Kasumi-1 (cell line): ENCODE measurements at places on chromosomes 13 and 19.

DNA sequence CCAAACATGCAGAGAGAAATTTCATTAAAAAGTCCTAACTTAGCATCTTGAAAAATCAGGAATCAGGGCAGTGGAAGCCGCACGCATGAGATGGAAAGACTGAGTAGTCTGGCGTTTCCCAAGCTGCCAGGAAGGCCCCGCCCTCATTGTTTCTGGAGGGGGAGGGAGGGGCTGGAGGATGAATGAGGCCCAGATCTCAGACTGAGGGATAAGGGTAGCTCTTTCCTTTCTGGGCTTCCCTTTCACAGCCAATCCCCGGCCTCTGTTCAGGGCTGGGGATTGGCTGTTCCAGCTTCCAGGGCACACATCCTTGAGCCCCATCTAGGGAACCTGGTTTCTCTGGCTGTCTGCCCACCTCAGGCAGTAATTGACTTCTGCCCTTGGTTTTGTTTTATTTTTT is 7.3 kb downstream of the C19orf53 start:
- no peak for DNase-seq

- DNase-seq: peak; percentile 55
Observed at GRCh38 chr13:36858290-36858689, 39.3 kb downstream of the RFXAP start.

DNA sequence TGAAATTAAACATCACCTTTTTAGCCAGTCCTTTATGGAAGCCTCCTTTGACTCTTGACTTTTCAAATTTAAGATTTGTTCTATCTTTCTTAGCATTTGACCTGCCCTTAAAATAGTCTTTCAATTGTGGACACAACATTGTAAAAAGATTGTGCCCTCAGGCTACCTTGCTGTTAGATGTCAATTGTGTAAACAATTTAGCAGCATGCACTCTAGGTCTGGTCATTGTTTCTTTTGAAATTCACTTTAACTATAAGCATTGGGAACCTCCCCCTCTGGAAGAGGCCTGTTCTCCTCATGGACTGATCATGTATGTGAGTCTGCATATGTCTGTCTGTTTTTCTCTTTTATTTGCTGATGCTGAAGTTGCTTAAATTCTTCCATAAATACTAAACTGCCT is 31.5 kb upstream of the PABPC3 start:
- DNase-seq: no peak

GRCh38 chr19:32196690-32197420 is 148.6 kb upstream of the ZNF507 start:
- no peak for DNase-seq

- peak; percentile 19 for DNase-seq
Observed at GRCh38 chr13:77533875-77534788, 1.4 kb upstream of the SCEL start.

DNA sequence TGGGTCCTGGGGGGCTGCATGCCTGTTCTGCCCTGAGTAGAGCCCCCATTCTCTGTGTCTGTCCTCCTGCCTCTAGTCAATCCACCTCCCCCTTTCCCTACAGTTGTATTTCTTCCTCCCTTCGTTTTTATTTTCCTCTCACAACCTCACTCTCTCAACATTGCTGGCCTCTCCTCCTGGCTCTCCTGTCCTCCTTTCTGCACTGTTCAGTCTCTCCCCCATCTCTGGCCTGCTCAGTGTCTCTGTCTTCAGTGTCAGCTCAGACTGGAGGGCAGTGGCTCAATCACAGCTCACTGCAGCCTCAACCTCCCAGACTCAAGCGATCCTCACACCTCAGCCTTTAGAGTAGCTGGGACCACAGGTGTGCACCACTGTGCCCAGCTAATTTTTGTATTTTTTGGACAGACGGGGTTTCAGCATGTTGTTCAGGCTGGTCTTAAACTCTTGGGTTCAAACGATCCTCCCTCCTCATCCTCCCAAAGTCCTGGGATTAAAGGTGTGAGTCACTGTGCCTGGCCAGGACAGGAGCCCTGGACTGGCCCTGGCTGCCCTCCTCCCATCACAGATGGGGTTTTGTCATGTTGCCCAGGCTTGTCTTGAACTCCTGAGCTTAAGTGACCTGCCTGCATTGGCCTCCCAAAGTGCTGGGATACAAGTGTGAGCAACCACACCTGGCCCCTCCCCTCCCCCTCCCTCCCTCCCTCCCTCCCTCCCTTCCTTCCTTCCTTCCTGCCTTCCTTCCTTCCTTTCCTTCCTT is 32.0 kb upstream of the IGFL1 start:
- DNase-seq: no peak

DNA sequence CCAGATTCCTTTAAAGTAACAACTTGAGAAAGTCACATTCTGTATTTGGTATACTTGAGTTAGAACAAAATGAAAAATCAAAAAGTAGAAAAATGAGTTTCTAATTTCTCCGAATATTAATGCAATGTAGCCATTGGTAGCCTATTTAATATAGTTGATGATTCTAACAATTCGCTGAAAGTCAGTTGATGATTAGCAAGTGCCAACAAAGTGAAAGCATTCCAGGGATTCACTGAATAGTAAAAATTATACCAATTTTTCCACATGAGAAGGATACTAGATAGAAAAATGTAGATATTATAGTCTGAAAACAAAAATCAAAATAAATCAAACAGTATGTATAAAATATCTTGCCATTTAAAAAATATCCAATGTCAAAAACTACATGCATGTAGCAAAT is 117.2 kb downstream of the FREM2 start:
- no peak for DNase-seq

- DNase-seq: peak; percentile 98
Observed at GRCh38 chr19:49580264-49581006, at the start of gene NOSIP. Gene NOSIP, minus strand, starts transcription at chr19:49580556. Its CDS starts 19,865 bp downstream, at chr19:49560691.

GRCh38 chr13:27644302-27644701 is 22.6 kb downstream of the POLR1D start:
- DNase-seq: no peak

- DNase-seq: peak; percentile 75
Observed at GRCh38 chr13:60887711-60888110, 490.7 kb downstream of the TDRD3 start.

- peak; percentile 27 for DNase-seq
Observed at GRCh38 chr13:42275098-42275471, 3.1 kb downstream of the AKAP11 start.

DNA sequence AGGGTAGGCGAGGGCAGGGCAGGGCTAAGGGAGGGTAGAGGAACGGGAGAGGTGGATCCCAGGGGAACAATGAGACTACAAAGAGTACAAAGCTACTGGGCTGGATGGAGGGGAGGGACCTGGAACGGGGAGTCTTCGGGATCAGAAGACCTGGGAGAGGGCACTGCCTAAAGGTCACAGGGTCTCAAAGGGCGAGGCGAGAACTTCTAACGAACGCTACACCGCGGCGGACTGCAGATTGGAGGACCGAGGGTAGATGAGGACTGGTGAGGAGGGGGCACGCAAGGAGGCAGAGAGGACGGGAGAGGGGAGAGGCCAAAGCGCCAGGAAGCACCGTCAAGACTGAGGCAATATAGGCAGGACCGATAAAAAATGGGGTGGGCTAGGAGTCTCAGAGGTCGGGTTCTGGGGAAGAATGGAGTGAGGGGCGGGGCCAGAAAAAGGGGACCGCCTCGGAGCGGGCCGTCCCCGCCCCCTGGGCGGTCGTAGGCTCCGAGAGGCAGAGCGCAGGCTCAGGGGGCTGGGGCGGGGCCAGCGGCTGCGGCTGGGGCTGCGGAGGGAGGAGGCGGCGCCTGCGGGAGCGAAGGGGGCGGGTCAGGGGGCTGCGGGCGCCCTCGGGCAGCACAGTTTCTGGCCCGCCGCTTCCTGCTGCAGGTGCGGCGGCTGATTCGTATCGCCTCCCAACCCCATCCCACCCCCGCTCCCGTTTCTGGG is 1.3 kb upstream of the KCNC3 start:
- peak; percentile 69 for DNase-seq

- peak; percentile 24 for DNase-seq
Observed at GRCh38 chr13:52012512-52012836, 276 bp downstream of the ALG11 start.
